ENCODE measurements at places on chromosomes 2 and 18.

DNA sequence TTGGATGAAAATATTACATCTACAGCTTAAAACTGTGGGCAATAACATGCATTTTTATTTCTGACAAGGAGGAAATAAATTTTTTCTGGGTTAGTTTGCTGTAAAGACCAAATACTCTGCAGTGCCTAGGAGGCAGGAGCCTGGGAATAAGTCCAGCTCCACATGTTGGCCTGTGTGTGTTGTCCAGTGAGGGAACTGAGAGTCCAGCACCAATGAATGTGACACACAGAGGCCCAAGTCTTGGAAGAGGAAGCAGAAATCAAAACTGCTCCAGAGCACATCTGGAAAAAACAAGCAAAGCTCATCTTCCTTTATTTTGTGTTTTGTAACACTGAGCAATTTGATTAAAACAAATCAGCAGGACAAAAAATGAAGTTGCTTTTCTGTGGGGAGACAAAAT lies 63.1 kb upstream of the KLHL14 start:
- DNase-seq: no peak

GRCh38 chr2:43592443-43592842 lies 3.4 kb downstream of the THADA start:
- DNase-seq: no peak

DNA sequence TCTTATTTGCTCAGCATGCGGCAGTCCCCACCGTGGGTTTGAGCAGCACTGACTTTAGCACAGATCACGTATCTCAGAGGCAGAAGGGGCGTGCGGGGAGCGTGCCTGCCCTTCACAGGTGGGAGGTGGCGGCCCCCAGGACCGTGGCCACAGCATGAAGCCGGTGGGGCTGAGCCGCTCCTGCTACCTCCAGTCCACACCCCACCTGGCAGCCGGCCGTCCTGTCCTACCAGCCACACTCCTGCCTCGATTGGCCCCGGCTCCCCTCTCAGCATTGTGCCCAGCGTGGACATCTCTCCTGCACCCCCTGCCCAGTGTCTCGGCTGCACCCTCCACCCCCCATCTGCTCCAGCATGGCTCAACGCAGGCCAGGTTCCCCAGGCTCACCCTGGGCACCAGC lies 73.6 kb downstream of the NFATC1 start:
- no peak for DNase-seq

DNA sequence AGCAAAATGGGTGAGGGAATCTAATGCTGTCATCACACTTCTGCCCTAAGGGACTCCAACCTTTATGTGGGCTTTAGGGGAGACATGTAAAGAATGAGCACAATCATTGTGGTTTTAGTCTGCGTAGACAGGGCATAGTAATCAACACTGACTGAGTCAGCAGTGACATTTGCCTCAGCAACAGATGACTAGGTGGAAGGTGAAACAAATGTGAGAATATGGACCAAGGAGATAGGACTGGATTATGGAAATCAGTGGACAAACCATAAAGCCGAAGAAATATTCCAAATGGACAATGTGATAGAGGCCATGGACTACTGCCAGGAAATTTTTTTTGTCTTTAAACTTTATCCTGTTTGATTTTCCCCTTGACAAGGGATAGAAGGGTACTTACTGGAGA lies 83.9 kb downstream of the PDK1 start:
- no peak for DNase-seq

GRCh38 chr2:113227698-113228097 lies 51.0 kb downstream of the PAX8 start:
- no peak for DNase-seq

- DNase-seq: no peak
Measured at GRCh38 chr2:115400940-115401339, 958.5 kb downstream of the DPP10 start.

GRCh38 chr2:104790100-104790811 lies 63.7 kb upstream of the POU3F3 start:
- DNase-seq: no peak

DNA sequence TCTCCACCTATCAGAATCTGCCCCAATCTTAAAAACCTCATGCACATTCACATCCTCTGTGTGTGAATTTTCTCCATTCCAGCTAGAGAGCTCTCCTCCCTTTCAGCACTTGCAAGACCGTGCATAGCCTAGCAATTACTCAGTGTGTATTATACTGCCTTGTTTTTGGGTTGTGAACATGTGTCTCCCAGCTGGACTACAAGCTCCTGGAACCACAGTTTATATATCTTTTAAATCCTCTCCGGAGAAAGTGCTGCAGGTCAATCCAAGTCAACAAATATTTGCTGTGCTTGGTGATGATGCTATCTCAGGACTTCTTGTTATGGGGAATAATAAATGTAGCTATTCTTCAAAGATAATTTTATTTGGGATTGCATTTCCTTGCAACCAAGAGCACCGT lies 58.2 kb upstream of the MEX3C start:
- DNase-seq: no peak

DNA sequence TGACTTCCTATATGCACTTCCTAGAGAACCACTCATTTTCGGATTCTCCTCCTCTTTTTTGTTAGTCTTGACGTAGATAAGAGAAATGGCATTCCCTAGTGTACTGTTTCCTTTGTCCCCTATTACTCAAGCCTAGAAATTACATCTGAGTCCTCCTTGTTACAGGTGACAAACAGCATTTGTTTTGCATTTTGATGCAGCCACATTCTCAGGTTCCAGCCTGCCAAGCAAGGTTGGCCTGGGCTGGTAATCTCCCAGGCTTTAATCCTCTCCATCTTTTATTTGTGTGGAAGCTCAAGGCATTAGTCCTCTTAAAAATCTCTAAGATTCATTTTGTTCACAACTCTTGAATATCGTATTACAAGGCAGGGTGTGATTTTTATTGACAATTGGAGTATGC lies 318.0 kb upstream of the NRP2 start:
- DNase-seq: no peak

- no peak for DNase-seq
Measured at GRCh38 chr2:114038710-114039109, 148.8 kb downstream of the ACTR3 start.

DNA sequence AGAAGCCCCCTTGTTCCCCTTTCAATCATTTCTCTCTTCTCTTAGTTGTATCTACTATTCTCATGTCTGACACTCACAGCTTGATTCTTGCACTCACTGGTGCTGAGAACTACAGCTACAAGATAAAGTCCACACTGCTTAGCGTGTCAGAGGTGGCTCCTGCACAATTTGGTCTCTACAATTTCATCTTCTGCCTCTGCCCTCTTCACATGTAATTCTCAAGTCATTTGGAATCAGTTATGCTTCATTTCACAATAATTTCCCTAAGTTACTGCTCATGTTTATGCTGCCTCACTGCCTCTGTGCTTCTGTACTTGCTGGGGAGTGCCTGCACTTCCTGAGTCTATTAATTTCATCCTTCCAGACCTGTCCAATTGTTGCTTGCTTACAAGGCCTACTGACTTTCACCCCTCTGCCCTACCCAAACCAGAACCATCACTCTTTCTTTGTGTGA lies 11.6 kb upstream of the NAB1 start:
- DNase-seq: no peak

DNA sequence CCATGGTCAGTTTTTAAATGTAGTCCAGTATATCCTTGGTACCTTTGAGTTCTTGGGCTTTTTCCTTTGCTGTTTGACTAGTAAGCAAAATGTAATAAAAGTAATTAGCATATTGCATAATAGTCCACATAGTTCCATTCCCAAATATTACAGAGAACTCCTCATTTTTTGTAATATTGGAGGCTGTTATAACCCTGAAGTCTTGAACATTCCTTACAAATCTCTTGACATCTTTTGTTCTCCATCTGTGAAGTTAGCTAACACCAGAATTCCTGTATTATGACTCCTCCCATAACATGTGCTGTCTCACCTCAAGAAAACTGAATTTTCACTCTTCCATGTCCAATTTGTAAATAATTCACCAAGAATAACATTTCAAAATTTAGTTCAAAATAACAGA lies 17.1 kb downstream of the CREB1 start:
- DNase-seq: no peak

DNA sequence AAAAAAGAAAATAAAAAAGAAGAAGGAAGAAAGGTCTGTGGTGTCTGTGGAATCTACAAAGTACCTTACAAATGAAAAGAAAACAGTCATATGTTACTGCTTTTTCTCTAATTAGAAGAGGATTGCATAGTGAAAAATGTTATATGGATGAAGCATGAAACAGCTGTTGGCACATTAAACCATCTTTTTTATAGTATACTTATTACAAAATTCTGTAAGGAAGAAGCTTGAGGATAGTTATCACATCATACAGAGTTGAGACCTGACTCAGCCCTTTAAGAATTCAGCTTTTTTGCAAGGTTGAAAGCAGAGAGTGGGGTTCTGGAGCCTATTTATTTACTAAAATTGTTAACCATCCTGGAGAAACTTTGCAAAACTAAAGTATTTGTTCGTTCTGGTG lies 222.7 kb downstream of the PHLPP1 start:
- no peak for DNase-seq

- DNase-seq: no peak
Measured at GRCh38 chr2:82089518-82089917, 1785.0 kb upstream of the LRRTM1 start.

DNA sequence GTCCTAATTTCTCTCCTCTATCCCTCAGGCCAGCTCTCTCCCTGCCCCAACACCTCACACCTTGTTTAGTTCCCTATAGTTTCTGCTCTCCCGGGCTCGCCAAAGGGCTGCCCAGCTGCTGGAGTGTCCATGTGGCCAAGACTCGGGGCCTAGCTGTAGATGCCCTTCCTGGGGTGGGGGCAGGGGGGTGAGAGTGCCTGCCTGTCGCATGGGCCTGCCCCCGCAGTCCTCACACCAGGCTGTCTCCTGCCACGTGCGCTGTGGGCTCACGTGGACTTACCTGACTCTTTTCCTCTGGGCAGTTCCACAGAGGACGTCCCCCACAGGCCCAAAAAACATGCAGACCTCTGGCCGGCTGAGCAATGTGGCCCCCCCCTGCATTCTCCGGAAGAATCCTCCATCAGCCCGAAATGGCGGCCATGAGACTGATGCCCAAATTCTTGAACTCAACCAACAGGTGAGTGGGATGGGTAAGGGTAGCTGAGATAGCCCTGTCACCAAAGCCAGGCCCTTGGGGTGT lies 7.4 kb upstream of the TMEM214 start:
- no peak for DNase-seq

- no peak for DNase-seq
Measured at GRCh38 chr2:129464036-129464435, 515.4 kb upstream of the RAB6C start.

DNA sequence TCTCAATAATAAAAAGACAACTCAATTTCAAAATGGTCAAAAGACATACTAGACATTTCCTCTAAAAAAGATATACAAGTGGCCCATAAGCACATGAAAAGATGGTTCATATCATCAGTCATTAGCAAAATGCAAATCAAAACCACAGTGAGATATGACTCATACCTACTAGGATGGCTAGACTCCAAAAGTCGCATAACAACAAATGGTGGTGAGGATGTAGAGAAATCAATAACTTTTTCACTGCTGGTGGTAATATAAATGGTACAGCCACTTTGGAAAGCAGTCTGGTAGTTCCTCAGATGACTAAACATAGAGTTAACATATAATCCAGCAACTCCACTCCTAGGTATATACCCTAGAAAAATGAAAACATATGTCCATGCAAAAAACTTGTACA lies 242.3 kb upstream of the NOL4 start:
- no peak for DNase-seq

DNA sequence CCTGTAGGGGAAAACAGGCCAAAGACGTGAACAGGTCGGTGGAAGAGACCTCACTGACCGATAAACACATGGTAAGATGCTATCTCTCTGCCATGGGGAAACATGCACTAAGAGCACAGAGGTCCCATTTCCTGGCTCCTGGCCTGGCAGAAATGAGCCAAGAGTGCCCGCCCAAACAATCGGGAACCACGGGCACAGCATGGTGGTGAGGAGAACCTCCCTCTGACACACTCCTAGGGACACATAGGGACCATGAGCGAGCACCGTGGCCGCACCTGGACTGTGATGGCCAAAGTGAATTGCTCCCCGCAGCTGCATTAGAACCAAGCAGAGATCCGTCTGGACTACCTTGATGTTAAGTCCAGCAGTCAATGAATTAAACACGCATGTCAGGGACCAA lies 11.1 kb downstream of the HS6ST1 start:
- no peak for DNase-seq

DNA sequence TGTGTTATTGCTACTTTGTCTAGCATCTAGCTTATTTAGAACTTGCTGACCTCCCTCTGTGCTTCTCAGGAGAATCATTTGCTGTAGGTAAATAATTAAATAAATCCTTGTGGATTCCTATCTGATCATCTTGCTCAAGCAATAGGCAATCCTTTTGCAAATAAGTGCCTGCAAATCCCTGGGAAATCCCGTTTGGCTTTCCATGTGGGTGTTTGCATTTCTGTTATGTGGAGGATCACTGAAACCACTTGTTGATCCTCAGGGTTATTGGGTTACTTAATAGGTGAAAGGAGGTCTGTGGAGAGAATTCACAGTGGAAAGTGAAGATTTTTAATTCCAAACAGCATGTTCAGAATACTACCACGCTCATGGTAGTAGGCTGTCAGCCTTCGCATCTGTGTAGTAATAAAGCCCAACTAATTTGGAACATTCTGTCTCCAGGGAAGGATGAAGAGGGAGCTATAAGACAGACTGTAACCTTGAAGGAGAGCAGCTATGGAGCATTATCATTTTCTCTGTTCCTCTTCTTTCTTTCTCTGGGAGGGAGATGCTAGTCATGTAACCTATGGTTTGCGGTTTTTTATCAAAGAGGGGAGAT lies 72.5 kb downstream of the GULP1 start:
- no peak for DNase-seq

GRCh38 chr2:69166812-69167468 lies 154.0 kb downstream of the ANTXR1 start:
- no peak for DNase-seq
